ENCODE measurements at places on chromosomes 11 and 22.
A peak's percentile ranks its signal among the peaks of the same experiment; 100 is the strongest.

- DNase-seq, result peak; percentile 66
These were observed 27.7 kb downstream of the CACNA1I start for GRCh38 chr22:39598017-39598965.

DNA sequence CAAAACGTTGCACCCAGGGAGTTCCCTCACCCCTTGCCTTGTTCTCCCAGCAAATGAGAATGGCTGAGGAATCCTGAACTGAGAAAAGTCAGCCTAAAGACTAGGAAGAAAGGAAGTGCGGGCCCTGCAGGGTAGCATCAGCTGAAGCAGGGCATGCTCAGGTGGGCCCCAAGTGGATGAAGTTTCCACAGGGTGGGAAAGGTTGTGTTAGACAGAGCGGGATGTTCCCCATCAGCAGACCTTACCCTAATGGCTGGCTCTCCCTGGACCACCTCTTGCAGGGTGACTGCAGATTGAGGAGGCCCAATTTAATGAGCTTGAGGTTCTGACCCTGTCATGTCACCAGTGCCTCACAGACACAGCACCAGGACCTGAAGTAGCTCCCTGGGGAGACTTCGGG lies 81.5 kb upstream of the MYOD1 start:
- no peak for DNase-seq

- no peak for DNase-seq
These were observed 5.3 kb downstream of the GAS2 start for GRCh38 chr11:22671751-22672150.

GRCh38 chr11:22792497-22792896 lies 37.1 kb downstream of the SVIP start:
- no peak for DNase-seq
